ENCODE measurements at places on chromosomes 1 and 21. TPM values are rescaled to one million over a fixed set of nuclear protein-coding genes. Genes with fewer than 3 reads are reported as not detected.

The PADI2 gene
- total RNA-seq: under 0.01 TPM

The MAN1A2 gene
- 25.6 TPM for total RNA-seq

The MEGF6 gene
- total RNA-seq: 30.8 TPM

The LRRC42 gene
- 23.2 TPM for total RNA-seq

The SPRR2G gene
- not detected for total RNA-seq

The KIF21B gene
- total RNA-seq: 1.3 TPM

The INAVA gene
- not detected for total RNA-seq

The RHBDL2 gene
- total RNA-seq: 0.63 TPM

The YTHDF2 gene
- 60.1 TPM for total RNA-seq

The STIL gene
- 7.0 TPM for total RNA-seq

The ADGRB2 gene
- 0.16 TPM for total RNA-seq

The FCER1A gene
- not detected for total RNA-seq

The AQP10 gene
- not detected for total RNA-seq

The CD52 gene
- total RNA-seq: not detected

The CLCA1 gene
- not detected for total RNA-seq

The SLC1A7 gene
- total RNA-seq: not detected

The CELA3A gene
- total RNA-seq: not detected

The SH3BGR gene
- 0.44 TPM for total RNA-seq

The MAP3K7CL gene
- total RNA-seq: 3.7 TPM

The RPE65 gene
- not detected for total RNA-seq
